ENCODE measurements at places on chromosomes 4 and X.

GRCh38 chr4:41963105-41963504 lies 18.5 kb upstream of the DCAF4L1 start:
- DNase-seq = no peak

- no peak for DNase-seq
Observed at GRCh38 chr4:145782756-145783155, 102.8 kb downstream of the C4orf51 start.

DNA sequence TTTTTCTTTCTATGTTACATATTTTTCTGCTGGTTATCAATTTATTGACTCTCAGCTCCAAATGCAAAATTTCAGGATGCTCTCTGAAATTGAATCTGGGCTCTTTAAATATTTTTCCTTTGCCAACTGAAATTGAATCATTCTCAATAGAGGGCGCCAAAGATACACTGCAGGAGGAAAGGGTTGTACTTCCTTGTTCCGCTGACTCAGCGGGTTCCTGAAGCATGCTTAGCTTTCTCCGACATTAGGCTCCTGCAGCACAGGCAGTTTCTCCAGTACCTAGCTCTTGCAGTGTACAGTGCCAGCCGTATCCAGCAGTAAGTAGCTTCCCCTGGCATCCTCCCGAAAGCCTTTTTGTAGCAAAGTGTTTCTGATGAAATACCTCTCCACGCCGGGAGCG lies 28.8 kb upstream of the CFAP47 start:
- DNase-seq = peak; percentile 19

GRCh38 chr4:87326460-87326859 lies 3.8 kb upstream of the HSD17B13 start:
- no peak for DNase-seq

- DNase-seq = peak; percentile 62
Observed at GRCh38 chr4:124641715-124642381, 70.7 kb downstream of the ANKRD50 start.

GRCh38 chr4:39756159-39756558 lies 58.2 kb downstream of the UBE2K start:
- DNase-seq = no peak

- no peak for DNase-seq
Observed at GRCh38 chr4:38015886-38016515, 55.8 kb downstream of the PTTG2 start.

- no peak for DNase-seq
Observed at GRCh38 chr4:121304893-121305292, 75.9 kb downstream of the QRFPR start.

DNA sequence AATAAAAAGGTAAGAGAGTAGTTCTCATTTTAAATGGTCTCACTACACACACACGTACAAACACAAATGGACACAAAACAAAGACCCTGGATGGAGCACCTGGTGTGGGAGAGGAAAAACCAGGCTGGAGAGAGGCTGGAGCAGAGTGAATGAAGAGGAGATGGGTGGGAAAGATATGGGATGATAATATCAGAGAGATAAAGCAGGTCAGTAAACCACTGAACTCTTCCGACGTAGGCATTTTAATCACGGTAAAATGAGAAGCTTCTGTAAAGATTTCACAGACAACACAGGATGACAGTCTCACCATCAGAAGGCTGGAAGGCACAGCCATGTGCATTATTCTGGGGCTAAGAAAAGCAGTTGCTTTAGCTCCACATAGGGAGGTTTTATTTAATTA lies 532.8 kb downstream of the KCNIP4 start:
- no peak for DNase-seq

DNA sequence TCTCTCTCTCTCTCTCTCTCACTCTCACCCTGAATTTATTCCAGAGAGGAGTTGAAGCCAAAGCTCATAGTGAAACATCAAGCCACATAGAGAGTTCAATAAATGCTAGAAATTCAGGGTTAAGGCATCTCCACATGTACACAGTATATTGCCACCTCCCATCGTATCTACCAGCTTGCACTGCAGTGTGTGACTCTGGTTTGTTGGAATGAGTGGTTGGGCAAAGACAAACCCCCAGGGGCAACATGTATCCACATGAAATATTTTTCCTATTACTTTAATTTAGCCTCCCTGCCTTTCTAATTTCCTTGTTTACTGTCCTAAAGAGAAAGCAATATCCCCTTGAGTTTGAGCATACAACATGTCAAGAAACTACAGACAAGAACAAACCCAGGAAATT lies 247.3 kb downstream of the SPATA18 start:
- no peak for DNase-seq

- DNase-seq = no peak
Observed at GRCh38 chrX:154444755-154445246, 860 bp downstream of the FAM50A start.

DNA sequence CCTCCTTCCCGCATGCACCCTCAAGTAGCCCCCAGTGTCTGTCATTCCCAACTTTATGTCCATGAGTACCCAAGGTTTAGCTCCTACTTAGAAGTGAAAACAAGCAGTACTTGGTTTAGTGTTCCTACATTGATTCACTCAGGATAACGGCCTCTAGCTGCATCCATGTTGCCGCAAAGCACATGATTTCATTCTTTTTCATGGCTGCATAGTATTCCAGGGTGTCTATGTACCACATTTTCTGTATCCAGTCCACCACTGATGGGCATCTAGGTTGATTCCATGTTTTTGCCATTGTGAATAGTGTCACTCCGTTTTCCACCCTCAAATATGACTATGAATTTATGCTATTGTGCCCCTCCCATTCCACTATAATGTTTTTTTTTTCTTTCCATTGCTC lies 130.5 kb upstream of the MXRA5 start:
- DNase-seq = no peak
